ENCODE measurements at places on chromosomes 6 and 20.

DNA sequence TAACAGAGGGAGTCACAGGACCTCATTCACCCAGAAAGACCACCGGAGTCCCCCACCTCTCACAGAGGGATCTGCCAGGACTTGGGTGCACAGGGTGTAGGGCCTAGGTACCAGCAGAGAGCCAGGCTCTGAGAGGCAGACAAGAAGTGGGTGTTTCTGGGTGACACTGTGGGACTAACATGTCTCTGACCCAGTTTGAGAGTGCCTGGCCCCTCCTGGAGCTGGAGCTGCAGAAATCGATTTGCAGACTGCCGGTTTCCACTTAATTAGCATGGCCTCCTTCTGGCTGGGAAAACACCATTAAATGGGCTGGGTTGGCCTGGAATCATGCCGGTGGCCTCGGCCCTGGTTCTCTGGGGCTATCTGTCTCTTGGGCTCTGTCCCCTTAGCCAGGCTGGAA is 59.2 kb downstream of the PPP1R16B start:
- DNase-seq = no peak

GRCh38 chr6:80618953-80619352 is 512.5 kb downstream of the BCKDHB start:
- DNase-seq = no peak

DNA sequence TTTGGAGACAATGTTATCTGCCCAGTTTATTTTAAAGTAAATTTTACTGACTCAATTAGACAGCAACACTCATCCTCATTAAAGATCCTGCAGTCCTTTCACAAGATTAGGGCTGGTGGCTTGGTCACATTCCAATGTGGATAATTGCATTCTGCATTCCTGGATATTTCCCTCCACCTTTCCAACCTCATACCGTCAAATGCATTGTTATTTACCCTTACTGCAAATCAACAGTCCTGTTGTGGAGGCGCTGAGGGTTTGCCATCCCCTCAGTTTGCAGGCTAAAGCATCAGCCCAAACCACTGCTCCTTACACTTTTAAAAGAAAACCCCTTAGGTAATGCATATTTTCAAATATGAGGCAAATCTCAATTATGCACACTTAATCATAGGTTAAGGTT is 5.4 kb downstream of the CITED2 start:
- DNase-seq = no peak

DNA sequence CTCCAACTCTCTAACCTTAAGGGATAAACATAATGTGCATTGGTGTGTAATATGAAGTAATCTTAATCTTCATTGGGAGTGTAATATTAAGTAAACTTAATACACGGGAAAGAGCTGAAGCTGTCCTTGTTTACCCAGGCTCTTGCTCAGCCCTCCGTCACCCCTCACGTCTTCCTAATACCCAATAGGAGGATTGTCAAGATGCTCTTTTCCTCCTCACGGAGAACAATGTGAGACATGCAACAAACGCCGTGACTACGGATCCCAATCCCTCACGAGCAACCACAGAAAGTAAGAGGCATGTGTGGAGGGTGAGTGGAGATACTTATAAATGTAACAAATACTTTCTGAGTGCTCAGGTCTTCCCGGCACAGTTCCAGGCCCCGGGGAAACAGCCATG is 11.0 kb downstream of the KIF16B start:
- no peak for DNase-seq

GRCh38 chr6:161829291-161829729 is 555.4 kb upstream of the AGPAT4 start:
- no peak for DNase-seq

GRCh38 chr6:80605165-80605989 is 498.9 kb downstream of the BCKDHB start:
- no peak for DNase-seq

DNA sequence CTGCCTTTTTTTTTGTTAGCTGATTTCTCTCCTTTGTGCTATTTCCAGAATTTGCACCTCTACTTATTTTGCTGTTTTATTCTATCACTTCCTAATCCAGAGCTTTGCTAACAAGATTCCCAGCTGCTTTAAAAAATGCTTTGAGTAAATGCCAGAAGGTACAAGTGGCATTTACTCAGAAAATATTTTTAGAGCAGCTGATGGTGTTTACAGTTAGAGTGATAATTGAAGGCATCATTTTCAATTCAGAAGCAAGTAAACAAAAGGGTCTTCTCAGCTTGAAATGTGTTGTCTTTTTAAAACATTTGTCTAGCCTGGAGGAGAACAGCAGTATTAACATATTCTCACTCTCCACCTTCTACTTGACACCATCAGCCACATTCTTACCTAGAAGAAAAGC is 99.9 kb downstream of the OTOR start:
- no peak for DNase-seq

DNA sequence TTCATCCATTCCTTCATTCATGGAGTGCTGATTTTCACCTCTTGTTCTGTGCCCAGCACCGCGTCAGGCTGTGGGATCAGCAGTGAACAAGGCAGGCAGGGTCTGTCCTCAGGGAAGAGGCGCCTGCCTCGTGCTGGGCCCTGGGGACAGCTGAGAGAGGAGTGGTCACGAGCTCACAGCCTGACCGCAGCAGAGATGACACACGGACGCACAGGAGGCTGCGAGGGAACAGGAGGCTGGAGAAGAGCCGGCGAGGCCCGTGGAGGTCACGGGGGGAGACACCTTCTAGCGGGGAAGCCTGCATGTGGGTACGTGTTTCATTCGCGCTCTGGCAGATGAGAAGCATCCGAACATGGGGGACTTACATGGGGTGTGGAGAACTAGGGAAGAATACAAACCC is 27.5 kb downstream of the PXDC1 start:
- DNase-seq = no peak

- DNase-seq = no peak
These were observed 20.4 kb upstream of the ZNF318 start for GRCh38 chr6:43389730-43390295.

DNA sequence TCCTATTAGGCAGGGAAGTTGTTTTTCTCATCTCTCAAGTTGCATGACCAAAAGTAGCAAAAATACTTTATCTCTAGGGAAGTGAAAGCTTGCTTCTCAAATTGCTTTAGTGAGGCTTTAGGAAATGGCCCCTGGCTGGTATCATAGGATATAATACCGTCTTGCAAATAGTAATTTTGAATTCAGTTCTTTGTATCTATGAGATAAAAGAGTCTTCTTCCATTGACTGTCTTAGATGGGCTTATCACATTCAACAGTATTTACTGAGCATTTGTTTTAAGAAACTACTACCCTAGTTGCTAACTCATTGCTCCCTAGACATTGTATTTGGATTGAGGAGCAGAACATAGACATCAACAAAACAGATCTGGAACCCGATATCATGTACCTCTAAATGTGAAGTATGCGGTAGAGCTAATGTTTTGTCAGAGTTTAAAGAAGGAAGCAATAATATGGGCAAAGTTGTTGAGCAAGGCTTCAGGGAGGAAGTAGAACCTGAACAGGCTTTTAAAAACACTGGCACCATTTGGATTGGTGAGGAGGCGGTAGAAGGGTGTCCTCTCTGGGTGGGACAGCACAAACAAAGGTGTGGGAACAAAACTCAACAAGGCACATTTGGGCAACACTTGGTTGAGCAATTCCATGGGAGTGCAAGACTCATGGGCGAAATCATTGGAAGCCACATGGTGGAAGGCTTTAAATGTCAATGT is 101.5 kb downstream of the SGK1 start:
- DNase-seq = no peak

GRCh38 chr6:17269840-17270239 is 11.3 kb upstream of the RBM24 start:
- DNase-seq = no peak

GRCh38 chr20:19291818-19292132 is 79.3 kb downstream of the SLC24A3 start:
- DNase-seq = no peak

- DNase-seq = no peak
These were observed 52.4 kb downstream of the TPD52L1 start for GRCh38 chr6:125205931-125206330.

DNA sequence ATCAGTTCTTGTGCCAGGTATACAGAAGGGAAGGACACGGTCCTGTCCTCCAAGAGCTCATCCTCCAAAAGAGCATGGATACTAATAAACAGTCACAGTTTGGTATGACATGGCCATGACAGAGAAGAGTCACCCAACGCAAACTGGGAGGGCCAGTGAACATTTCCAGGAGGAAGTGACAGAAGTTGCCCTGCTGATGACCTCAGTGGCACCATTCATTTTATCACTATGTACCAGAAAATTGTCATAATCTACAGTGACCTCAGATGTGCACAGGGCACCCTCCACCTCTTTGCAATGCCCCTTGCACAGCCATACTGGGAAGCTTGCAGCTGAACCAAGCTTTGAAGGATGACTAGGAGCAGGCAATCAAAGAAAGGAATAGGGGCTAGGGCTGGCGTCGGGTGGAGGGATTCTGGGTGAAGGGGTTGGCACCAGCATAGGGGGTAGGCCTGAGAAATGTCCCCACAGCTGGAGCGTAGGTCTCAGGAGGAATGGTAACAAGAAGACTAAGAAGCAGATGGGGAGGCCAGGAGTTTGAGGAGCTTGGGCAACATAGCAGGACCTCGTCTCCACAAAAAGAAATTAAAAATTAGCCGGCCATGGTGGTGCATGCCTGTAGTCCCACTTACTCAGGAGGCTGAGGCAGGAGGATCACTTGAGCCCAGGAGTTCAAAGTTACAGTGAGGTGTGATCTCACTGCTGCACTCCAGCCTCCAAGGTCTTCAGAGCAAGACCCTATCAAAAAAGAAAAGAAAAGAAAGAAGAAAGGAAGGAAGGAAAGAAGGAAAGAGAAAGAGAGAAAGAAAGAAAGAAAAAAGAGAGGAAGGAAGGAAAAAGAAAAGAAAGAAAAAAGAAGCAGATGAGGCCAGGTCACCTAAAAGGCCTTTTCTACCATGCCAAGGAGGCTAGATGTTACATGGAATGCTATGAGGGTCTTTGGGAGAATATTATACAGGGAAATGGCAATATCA is 65.3 kb upstream of the SNX9 start:
- no peak for DNase-seq

- no peak for DNase-seq
These were observed 183.0 kb upstream of the PHACTR1 start for GRCh38 chr6:12533586-12533985.

DNA sequence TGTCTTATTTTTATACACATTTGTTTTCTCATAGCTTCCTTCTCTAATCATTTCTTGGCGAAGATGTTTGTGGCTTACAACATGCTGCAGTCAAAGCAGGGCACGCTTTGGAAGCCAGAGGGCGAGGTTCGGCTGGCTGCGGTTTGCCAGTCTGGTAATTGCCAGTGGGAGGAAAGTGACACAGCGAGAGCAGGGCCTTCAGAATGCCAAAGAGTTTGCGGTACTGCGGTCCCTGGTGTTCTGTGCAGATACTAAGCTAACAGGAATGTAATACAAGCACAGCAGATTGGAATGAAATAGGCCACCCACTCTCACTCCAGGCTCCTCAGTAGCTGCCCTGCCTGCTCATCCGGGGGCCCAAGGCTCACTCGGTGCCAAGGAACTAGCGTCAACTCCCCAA is 58.7 kb upstream of the TGM3 start:
- DNase-seq = peak; percentile 15

DNA sequence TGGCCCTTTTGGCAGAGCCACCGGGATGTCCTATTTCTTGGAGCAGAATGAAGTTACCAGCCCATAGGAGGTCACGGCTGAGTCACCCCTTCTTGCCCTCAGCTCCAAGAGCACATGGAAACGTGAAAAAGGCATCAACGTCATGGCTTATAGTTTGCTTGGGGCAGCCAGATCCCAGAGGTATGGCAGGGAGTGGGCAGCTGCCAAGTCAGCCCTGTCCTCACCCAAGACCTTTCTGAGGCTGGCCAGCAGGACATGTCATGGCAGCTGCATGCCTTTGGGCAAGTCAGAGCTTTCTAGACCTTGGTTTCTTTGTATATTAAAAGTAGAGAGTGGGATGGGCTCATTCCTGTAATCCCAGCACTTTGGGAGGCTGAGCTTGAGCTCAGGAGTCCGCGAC is 8.2 kb upstream of the MDFI start:
- DNase-seq = no peak

- DNase-seq = no peak
These were observed 637.6 kb upstream of the CHD6 start for GRCh38 chr20:42255821-42256220.

DNA sequence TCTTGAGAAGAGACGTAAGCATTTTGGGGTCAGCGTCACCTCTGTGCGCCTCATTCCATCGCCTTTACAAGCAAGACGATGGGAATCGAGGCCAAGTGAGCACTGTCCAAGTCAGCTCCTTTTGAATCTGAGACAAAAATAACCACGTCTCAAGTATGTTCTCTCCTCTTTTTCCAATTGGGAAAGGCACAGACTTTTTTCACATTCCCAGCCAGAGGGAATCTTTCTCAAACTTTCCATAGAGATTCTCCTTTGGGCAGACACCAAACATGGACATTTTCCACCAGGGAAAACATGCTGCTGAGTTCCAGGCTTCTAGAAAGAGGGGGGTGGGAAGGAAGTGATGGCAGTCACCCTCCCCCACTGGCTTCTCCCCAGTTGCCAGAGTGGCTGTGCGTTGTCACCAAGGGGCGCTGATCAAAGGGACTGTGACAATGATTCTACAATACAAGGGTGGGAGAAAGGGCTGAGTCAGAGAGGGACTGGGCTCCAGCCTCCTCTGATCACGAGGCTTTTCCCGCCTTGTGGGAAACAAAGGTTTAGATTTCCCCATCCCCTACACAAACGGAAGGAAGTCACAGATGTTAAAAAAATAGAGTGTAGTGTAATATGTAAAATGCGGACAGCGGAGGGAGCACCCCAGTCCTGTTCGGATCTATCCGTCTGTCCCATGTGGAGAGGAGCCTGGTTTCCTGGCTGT is 281.9 kb upstream of the RNF24 start:
- no peak for DNase-seq

DNA sequence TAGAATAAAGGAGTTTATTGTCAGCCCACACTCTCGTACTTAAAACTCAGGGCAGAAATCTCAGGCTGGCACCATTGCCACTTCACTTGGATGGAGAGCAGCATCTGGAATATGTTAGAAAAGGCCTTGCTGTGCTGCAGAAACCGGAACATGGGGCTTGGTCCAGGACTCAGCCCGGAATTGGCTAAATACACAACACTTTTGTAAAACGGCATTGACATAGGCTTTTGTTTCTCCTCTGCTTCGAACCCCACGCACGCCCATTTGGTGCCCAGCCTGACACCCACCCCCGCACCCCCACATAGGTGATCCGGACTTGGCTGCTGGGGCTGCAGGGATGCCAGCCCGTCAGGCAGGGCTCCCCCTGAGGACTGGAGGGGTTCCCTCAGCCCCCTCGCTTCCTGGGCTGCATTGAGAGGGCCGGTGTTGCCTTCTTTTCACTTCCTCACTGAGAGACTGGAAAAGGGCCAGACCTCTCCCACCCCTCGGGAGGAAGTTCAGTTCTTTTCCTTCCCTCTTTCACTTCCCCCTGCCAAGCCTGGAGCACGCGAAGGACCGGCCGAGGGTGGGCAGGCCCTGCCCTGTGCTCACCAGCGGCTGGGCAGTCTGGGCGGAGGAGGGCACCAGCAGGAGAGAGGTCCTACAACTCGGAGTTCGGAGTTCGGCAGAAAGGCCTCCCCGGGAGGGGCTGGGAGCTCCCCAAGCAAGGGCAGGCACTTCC is 17.9 kb upstream of the CST3 start:
- no peak for DNase-seq
